ENCODE measurements at places on chromosomes 3 and 15. TPM values are rescaled to one million over a fixed set of nuclear protein-coding genes. Genes with fewer than 3 reads are reported as not detected.

GOLGA8M gene
- not detected for total RNA-seq

ADAMTS7 gene
- 12.6 TPM for total RNA-seq

PP2D1 gene
- total RNA-seq: not detected

KLF15 gene
- total RNA-seq: not detected

CHD2 gene
- total RNA-seq: 72.5 TPM

LRRIQ4 gene
- total RNA-seq: not detected

POPDC2 gene
- total RNA-seq: 0.59 TPM

ALDH1L1 gene
- not detected for total RNA-seq

STRA6 gene
- 47.2 TPM for total RNA-seq

SNURF gene
- 17.4 TPM for total RNA-seq

ROPN1 gene
- not detected for total RNA-seq

IL5RA gene
- total RNA-seq: not detected

RBM6 gene
- 65.1 TPM for total RNA-seq

TGFBR2 gene
- 79.6 TPM for total RNA-seq

STRIT1 gene
- total RNA-seq: not detected

ZNF662 gene
- total RNA-seq: 1.1 TPM

FAM174B gene
- not detected for total RNA-seq

TFRC gene
- total RNA-seq: 446 TPM

RFTN1 gene
- total RNA-seq: 53.4 TPM

TRPM1 gene
- total RNA-seq: not detected

COL7A1 gene
- 55.2 TPM for total RNA-seq

NEK10 gene
- total RNA-seq: 2.7 TPM

LDHAL6B gene
- not detected for total RNA-seq

OIP5 gene
- 0.59 TPM for total RNA-seq

CNTN4 gene
- not detected for total RNA-seq

CATSPER2 gene
- 9.6 TPM for total RNA-seq

GOLGA6L4 gene
- total RNA-seq: 0.78 TPM

SLC9C1 gene
- total RNA-seq: 0.30 TPM

ALPK3 gene
- 0.89 TPM for total RNA-seq

MITF gene
- total RNA-seq: 3.6 TPM

TMEM40 gene
- not detected for total RNA-seq

SPRED1 gene
- total RNA-seq: 57.9 TPM

Measured in smooth muscle cell of the umbilical artery (primary cell).